Memory B cell (primary cell): ENCODE measurements at places on chromosomes 1 and 21.

- H3K36me3 ChIP-seq: no peaks in the 10 kb centered on the region
- peaks cover 20% of the 10 kb centered on the region for H3K27me3 ChIP-seq
- H3K27ac ChIP-seq: no peak overlapping the region
- DNase-seq: no peak
- no peak overlapping the region for H3K4me3 ChIP-seq
Observed at GRCh38 chr21:42425591-42425990, 21.9 kb downstream of the UBASH3A start.

DNA sequence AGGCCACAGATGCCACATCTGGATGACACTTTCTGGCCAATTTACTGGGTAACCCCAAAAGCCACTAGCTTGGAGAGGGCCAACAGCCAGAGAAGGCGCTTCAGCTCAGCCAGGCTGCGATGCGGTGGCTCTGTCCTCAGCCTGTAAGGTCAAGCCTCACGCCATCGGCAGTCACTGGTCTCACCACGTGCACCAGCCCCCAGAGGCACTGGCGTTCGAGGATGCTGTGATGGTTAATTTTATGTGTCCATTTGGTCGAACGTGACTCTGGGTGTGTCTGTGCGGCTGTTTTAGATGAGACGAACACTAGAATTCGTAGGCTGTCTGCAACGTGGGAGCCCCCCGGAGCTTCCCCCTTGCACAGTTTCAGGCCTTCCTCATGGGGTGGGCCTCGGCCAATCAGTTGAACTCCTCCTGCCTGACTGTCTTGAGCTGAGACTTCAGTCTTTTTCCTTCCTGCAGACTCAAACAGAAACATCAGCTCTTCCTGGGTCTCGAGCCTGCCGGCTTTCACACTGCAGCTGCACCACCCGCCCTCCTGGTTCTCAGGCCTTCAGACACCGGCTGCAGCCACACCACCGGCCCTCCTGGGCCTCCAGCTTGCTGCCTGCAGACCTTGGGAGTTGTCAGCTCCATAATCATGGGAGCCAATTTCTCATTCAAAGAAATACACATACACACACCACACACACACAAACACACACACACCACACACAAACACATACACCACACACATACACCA, 41.6 kb upstream of the SLC45A1 start:
- no peak for DNase-seq
- H3K27ac ChIP-seq: no peak overlapping the region
- H3K4me3 ChIP-seq: no peak overlapping the region
- H3K36me3 ChIP-seq: no peaks in the 10 kb centered on the region

DNA sequence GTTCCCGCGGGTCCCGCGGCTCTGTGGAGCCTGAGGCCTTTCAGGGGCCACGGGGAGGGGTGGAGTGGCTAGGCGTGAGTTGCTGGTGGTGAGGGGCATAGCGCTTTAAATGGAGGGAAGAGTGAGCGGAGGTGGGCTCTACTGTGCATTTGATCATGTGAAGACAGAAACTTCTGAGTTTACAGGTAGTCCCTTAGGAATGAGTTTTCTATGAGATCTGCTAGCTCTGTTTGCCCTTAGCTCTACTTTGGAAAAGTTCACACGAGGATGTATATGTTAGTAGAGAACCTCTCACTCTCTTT, 593 bp downstream of the ST6GALNAC3 start:
- peak overlapping the region; percentile 29 for H3K27ac ChIP-seq
- H3K36me3 ChIP-seq: peaks cover 3% of the 10 kb centered on the region
- H3K4me1 ChIP-seq: peaks cover 18% of the 10 kb centered on the region

DNA sequence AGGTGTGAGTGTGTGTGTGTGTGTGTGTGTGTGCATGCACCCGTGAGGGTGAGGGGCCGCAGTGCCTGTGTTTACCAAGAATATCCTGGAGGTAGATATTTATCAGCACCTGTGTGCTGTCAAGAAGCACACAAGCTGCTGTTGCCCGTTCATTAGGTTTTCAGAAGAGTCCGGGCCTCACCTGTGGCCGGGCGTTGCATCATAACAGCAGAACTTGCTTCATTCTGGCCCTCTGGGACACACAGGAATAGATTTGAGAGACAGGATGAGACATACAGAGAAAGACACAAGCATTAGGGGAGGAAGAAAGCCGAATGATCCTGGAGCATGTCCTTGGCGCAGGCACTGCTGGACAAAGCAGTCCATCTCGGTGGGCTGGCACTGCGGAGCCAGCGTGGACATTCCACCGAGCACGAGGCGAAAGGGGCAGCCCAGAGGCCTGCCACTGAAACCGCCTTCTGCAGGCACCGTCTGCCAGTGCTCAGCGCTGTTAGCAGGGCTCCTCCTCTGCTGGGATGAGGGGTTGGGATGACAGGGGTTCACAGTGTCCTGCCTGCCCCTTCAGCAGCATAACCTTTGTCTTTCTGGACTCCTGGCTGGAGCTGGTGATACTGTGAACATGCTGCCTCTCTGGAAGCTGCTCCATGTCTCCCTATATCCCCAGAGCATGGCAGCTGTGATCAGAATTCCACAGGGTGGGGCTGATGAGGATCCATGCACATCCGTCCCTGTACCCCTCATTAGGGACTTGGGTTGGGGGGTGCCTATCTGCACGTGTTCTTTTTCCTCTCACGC, 81.1 kb downstream of the PEX14 start:
- H3K27me3 ChIP-seq: no peaks in the 10 kb centered on the region
- DNase-seq: no peak
- H3K27ac ChIP-seq: peak overlapping the region; percentile 18

GRCh38 chr1:178871551-178872320, 859 bp upstream of the ANGPTL1 start:
- no peaks in the 10 kb centered on the region for H3K27me3 ChIP-seq
- H3K4me1 ChIP-seq: peaks cover 27% of the 10 kb centered on the region
- H3K27ac ChIP-seq: peak overlapping the region; percentile 86
- no peak overlapping the region for H3K4me3 ChIP-seq
- peaks cover 20% of the 10 kb centered on the region for H3K36me3 ChIP-seq

GRCh38 chr1:230900984-230901383, 32.7 kb upstream of the C1orf198 start:
- no peaks in the 10 kb centered on the region for H3K27me3 ChIP-seq
- no peak overlapping the region for H3K4me3 ChIP-seq
- H3K4me1 ChIP-seq: no peaks in the 10 kb centered on the region
- H3K36me3 ChIP-seq: peaks cover 15% of the 10 kb centered on the region
- H3K27ac ChIP-seq: no peak overlapping the region

GRCh38 chr21:42495765-42496119, 282 bp downstream of the RSPH1 start:
- H3K4me3 ChIP-seq: peak overlapping the region; percentile 89
- H3K27me3 ChIP-seq: peaks cover 3% of the 10 kb centered on the region
- H3K4me1 ChIP-seq: peaks cover 10% of the 10 kb centered on the region

DNA sequence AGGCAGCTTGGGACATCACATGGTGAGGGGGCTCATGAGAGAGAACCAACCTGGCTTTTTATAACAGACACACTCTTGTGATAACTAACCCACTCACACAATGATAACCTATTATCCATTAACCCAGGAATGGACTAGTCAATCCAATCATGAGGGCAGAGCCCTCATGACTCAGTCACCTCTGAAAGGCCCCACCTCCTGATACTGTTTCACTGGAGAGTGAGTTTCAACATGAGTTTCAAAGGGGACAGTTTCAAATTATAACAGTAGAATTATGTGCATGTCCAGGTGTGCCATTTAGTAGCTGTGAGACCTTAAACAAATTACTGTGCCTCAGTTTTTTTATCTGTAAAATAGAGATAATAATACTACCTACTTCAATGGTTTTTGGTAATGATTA, 47.6 kb upstream of the PPP2R5A start:
- no peaks in the 10 kb centered on the region for H3K36me3 ChIP-seq
- no peak for DNase-seq
- no peaks in the 10 kb centered on the region for H3K27me3 ChIP-seq
- no peak overlapping the region for H3K4me3 ChIP-seq
- H3K27ac ChIP-seq: no peak overlapping the region

GRCh38 chr1:65321879-65322278, 12.5 kb downstream of the DNAJC6 start:
- peaks cover 6% of the 10 kb centered on the region for H3K36me3 ChIP-seq
- no peak overlapping the region for H3K4me3 ChIP-seq
- H3K27me3 ChIP-seq: peaks cover 10% of the 10 kb centered on the region
- H3K27ac ChIP-seq: no peak overlapping the region

- H3K27ac ChIP-seq: no peak overlapping the region
- H3K36me3 ChIP-seq: peaks cover 15% of the 10 kb centered on the region
- no peaks in the 10 kb centered on the region for H3K27me3 ChIP-seq
Observed at GRCh38 chr1:27331922-27332321, 9.9 kb upstream of the SYTL1 start.

DNA sequence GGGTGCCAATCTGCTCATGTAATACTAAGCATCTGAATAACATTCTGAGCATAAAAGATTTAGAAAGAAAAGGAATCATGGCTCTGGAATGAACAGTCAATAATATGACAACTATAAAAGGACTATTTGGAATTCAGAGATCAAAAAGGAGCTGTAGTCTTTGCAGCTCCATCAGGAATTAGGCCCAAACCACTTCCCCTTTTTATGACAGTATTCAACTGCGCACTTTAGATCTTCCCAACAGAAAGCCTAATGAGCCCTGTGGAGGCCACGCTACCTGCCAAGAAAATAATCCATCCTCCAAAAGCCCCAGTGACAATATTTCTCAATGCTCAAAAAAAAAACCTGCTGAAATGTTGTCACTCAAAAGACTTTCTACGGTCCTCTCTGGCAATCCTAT, 163.2 kb downstream of the SNX7 start:
- H3K27ac ChIP-seq: no peak overlapping the region
- no peaks in the 10 kb centered on the region for H3K27me3 ChIP-seq
- no peak overlapping the region for H3K4me3 ChIP-seq
- no peak for DNase-seq
- H3K4me1 ChIP-seq: peaks cover 3% of the 10 kb centered on the region
- no peaks in the 10 kb centered on the region for H3K36me3 ChIP-seq

DNA sequence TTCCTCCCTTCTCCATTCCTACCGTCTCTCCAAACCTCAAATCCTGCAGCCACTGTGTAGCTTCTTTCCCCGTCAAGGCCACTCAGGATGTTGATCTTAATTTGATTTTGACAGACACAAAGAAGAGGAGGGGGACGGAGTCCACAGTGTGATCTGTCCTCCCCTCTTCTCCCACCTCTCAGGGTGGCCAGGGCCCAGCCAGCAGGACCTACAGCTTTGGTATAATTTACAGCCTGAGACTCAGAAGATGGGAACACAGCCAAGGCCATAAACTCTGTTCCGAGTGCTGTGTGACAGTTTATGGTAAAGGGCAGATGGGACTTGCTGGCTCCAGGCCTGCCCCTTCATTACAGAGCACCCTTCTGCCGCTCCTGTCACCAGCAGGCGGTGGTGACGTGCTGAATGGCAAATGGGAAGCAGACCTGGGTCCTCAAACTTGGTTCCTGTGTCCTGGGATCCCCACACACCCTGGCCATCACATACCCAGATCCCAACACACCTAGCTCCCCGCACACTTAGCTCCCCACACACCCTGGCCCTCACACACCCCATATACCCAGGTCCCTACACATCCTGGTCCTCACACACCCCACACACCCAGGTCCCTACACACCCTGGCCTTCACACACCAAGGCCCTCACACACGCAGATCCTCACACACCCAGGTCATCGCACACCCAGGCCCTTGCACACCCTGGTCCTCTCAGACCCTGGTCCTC, 71.6 kb downstream of the CD2 start:
- H3K27me3 ChIP-seq: peaks cover 5% of the 10 kb centered on the region
- no peaks in the 10 kb centered on the region for H3K4me1 ChIP-seq
- no peaks in the 10 kb centered on the region for H3K36me3 ChIP-seq
- no peak overlapping the region for H3K27ac ChIP-seq
- DNase-seq: no peak

GRCh38 chr1:5907966-5908365, 84.3 kb downstream of the NPHP4 start:
- DNase-seq: no peak
- H3K4me3 ChIP-seq: no peak overlapping the region
- peaks cover 2% of the 10 kb centered on the region for H3K36me3 ChIP-seq
- no peaks in the 10 kb centered on the region for H3K27me3 ChIP-seq
- no peak overlapping the region for H3K27ac ChIP-seq

GRCh38 chr1:150210706-150211105, 25.2 kb downstream of the ANP32E start:
- H3K4me3 ChIP-seq: no peak overlapping the region
- H3K4me1 ChIP-seq: peaks cover 5% of the 10 kb centered on the region
- H3K27me3 ChIP-seq: no peaks in the 10 kb centered on the region
- no peaks in the 10 kb centered on the region for H3K36me3 ChIP-seq
- no peak for DNase-seq
- no peak overlapping the region for H3K27ac ChIP-seq

DNA sequence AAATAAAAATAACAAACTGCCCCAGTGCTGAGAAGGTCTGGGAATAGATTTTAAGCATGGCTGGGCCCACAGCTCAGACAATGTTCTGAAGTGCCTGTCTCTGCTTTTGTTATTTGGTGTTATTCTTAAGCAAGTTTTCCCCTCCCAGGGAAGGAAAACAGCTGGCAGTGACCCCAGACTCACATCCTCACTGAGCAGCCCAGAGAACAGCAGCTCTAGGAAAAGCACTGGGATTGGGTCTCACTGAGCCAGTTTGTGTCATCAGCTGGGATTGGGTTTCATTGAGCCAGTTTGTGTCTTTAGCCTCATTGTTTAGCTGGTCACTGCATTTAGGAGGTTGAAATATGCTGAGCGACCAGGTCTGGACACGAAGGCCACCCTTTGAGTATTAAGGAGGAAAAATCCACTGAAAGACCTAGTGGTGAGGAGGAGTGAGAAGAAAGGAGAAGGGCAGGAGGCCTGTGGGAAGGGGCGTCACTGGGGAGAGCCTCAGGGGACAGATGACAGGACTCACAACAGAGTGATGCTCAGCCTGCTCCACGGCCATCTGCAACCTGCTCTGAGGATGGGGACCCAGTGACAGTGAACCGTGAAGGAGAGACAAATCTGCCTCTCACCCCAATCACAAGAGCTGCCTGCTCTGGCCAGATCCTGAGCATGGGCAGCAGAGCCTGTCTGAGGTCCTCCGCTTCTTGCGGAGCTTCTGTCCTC, 103.8 kb downstream of the TOMM20 start:
- no peak for DNase-seq
- no peaks in the 10 kb centered on the region for H3K36me3 ChIP-seq
- no peak overlapping the region for H3K27ac ChIP-seq
- H3K4me3 ChIP-seq: no peak overlapping the region
- H3K27me3 ChIP-seq: no peaks in the 10 kb centered on the region
